ENCODE measurements at places on chromosomes 5 and 9.

DNA sequence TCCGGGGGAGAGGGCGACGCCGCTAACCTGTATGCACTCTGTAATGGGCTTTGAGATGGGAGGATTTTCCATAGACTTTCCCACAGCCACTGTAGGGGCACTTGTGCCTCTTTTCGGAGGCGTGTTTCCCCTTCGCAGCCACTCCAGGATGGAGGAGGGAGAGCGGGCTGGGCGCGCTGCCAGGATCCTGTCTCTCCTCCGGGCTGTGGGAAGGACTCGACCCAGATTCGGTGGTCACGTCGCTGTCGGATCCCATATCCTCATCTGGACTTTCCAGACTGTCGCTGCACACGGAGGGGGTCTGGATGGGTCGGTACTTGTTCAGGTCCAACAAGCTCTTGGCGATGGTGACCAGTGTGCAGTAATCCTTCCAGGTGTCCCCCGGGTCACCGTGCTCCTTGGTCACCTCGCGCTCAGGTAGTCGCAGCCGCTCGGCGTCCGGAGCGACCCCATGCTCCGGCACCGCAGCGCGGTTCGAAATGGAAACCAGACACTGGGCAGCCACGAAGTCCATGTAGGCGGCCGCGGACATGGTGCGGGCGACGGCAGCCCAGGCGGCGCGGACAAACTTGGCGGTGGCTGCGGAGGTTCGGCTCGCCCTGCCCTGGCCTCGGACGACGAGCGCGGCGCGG is 1.5 kb downstream of the KLF9 start:
- DNase-seq: peak; percentile 65

- DNase-seq: no peak
Measured at GRCh38 chr9:16092142-16093091, 539.6 kb downstream of the CCDC171 start.

GRCh38 chr9:116990592-116990991 is 303.5 kb downstream of the TRIM32 start:
- peak; percentile 69 for DNase-seq

- no peak for DNase-seq
Measured at GRCh38 chr5:139843991-139844390, 48.4 kb downstream of the PSD2 start.

GRCh38 chr5:181242031-181242451 is 1.7 kb downstream of the RACK1 start:
- no peak for DNase-seq

GRCh38 chr9:137067860-137068538 is 2.4 kb downstream of the SAPCD2 start:
- DNase-seq: peak; percentile 86

- DNase-seq: no peak
Measured at GRCh38 chr5:71631070-71631469, 43.9 kb downstream of the MCCC2 start.

- peak; percentile 51 for DNase-seq
Measured at GRCh38 chr5:148840531-148840930, 14.1 kb downstream of the ADRB2 start.

- DNase-seq: no peak
Measured at GRCh38 chr5:176624938-176625337, 5.4 kb downstream of the SNCB start.

- no peak for DNase-seq
Measured at GRCh38 chr9:70616228-70616990, 202.0 kb upstream of the KLF9 start.

- no peak for DNase-seq
Measured at GRCh38 chr5:80834710-80835109, 125.5 kb upstream of the RASGRF2 start.

DNA sequence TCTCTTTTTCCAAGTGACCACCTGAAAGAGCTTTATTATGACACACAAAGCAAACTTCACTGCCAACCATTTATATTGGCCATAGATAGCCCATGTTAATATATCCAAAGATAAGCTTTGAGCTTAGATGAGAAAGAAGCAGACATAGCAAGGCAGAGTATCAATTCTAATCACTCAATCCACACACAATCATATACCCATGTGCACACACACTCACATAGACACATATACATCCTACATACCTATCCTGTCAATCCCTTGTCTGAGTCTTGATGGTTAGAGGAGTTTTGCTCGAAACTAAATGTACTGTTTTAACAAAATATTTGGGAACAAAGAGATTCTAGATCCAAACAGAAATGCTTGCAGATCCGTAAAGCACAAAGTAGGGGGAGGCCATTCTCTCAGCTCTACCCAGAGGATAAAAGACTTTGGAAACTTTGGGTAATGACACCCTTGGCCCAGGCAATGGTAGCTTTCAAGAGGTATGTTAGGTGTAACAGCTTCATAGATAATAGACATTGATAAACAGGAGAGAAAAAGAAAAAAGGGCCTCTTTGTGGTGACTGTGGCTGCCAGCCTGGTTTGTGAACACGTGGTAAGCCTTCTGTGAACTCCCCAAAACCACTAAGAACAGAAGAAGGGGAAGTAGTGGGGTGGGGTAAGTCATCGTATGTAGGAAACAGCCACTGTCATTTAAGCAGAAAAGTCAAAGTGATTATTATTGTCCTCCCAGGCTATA is 121.6 kb downstream of the TLR4 start:
- DNase-seq: no peak

- DNase-seq: no peak
Measured at GRCh38 chr5:160699301-160699700, 152.7 kb downstream of the ATP10B start.

- DNase-seq: peak; percentile 78
Measured at GRCh38 chr9:27539479-27540441, 10.1 kb upstream of the MOB3B start.

GRCh38 chr9:132708769-132709430 is 38.6 kb downstream of the GTF3C4 start:
- DNase-seq: no peak

GRCh38 chr9:98280162-98280561 is 24.7 kb upstream of the TBC1D2 start:
- no peak for DNase-seq

DNA sequence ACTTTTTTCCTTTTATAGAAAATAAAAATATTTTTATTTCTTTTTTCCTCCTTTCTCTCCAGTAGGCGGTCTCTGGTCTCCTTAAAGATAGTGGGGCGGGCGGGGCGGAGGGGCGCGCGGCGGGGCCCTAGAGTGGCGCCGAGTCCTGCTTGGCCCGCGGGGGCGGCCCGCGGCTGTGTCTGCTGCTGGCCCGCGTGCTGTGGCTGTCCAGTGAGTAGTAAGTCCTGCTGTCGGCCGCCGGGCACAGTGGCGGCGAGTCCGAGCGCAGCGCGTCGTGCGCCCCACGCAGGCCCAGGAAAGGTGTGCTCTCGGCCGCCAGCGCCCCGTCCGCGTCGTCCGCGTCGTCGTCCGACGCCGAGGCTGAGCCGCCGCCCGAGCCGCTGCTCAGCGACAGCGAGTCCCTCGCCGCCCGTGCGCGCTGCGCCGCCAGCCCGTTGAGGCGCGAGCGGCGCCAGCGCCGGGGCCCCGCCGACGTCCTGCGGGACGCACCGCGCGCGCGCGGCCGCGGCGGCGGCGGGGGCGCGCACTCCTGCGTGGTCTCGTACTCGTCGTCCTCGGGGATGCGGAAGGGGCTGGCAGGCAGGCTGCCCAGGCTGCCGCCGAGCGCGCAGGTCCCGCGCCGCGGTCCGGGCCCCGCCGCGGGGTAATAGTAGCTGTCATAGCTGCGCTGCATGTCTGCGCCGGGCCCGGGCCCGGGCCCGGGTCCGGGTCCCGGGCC is 52.3 kb downstream of the PSD2 start:
- peak; percentile 43 for DNase-seq

DNA sequence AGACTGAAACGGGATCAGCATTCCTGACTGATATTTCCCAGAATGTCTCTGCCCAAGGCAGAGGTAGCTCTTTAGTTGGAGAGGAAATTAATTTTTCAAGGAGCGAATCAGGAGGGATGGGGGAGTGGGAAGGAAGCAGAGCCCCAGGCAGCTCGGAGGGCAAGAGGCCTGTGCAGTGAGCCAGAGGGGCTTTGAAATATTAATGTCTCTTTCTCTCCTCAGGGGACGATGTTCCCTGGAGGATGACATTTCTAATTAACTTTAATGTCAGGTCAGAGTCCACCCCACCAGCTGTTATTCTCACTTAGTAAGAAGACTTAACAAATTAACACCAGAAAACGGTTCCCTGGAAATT is 45.6 kb downstream of the SLC6A7 start:
- no peak for DNase-seq

DNA sequence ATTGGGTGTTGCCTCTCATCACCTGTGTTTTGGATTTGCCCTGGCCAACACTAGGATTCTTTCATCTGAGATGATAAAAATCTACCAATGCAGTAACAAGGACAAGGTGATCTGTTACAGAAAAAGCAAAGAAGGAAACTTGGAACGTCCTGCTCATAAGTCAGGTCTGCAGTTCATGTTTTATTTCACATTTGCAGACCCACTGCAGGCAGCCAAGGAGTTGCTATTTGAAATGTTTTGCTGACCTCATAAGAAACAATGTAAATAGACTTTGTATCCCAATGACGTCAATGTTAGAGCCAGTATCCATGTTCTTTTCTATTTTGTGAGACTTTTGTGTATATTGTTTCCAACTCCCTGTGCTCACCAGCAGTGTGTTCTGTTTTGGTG is 312.9 kb downstream of the DEPDC1B start:
- DNase-seq: no peak

DNA sequence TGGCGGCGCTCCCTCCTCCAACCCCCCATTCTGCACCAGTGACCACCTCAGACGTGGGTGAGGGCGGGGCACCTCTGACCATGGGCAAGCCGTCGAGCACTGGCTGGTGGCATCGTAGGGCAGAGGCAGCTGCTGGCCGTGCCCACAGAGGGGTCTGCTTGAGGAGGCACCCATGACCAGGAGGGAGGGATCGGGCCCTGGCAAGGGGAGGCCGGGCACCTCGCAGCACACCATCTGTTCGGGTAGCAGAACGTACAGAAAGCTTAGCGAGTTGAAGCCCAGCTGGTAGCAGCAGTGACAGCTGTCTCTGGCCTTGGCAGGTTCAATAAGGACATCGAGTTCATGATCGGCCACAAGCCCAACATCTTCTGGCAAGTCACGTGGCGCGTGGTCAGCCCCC is 4.3 kb upstream of the SLC6A18 start:
- DNase-seq: no peak

- DNase-seq: peak; percentile 86
Measured at GRCh38 chr9:684054-684890, 157.2 kb upstream of the DMRT1 start.

DNA sequence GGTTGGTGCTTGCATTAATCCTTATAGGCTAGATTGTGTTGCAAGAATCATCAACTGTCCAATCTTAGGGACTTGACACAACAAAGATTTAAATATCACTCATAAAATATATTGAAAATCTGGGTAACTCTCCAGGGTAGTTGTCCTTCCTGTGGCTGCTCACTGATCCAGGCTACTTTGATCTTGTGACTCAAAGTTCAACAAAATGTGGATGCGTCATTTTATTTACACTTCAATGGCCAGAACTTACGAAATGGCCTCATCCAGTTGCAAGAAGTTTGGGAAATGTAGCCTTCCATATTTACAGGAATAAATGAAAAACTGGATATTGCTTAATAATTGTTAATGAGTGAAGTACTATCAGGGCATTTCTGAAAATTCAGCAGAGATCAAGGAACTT is 235.5 kb upstream of the ACTBL2 start:
- DNase-seq: peak; percentile 60

- DNase-seq: no peak
Measured at GRCh38 chr9:134188386-134189144, 24.2 kb upstream of the RNU6ATAC start.

DNA sequence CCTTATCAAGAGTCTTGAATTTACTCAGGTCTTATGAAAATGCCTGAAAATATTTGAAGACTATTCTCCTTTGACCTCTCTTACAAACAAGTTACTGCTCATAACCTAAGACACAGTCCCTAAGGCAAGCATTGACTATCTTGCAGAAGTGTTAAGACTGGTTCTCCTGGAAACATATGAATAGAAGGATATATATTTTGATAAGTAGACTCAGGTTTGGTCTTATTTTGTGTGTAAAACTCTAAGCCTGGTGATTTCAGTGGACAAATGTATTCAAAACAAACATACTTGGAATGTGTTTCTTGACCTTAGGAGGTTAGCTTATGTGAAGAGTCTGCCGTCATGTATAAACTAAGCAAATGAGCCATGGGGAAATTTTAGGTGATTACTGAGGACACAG is 7.5 kb upstream of the UBQLN1 start:
- no peak for DNase-seq

- no peak for DNase-seq
Measured at GRCh38 chr5:135445306-135445985, 1.7 kb downstream of the DCANP1 start.

- DNase-seq: no peak
Measured at GRCh38 chr5:7717691-7718090, 133.2 kb downstream of the CFAP90 start.

DNA sequence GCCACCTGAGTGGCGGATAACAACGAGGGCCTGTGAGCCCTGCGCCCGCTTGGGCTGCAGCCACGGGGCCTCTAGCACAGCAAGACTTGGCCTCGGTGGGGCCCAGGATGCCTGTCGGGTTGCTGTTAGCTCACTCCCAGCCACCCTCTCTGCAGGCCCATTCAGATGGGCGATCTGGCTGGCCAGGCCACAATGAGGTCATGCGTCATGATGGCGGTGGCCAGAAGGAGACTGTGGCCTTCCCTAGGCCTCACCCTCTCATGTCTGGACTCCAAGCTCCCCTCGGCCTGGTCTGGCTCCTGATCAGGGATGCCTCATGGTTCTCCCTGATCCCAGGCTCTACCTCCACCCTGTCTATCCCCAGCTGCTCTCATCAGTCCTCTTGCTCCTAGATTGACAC is 19.0 kb upstream of the TCOF1 start:
- DNase-seq: no peak
